ENCODE measurements at places on chromosomes 7 and 10.

DNA sequence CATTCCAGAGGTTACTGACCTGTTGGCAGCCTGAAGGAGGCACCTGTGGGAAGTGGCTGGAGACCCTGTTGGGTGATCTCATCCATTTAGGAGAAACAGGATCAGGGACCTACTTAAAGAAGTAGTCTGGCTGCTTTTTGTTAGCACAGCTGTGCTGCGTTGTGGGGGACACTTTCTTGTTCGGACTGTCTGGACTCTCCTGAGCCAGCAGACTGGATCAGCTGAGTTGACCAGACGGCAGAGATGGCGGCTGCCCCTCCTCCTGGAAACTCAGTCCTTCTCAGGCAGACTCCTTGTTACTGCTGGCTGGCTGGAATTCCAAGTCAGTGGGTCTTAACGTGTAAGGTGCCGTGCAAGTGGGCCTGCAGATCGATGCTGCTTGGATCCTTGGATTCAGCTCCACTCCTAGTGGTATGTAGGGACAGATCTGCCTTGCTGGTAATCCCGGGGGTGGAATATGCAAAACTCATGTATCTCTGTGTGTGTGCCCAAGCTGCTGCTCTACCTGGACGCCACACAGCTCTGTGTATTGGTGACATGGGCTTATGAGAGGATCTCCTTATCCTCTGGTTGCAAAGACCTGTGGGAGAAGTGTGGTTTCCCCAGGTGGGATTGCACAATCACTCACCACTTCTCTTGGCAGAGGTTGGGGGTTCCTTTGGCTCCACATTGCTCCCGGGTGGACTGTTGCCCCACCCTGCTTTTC, 87.3 kb downstream of the CCSER2 start:
- no peak for DNase-seq

DNA sequence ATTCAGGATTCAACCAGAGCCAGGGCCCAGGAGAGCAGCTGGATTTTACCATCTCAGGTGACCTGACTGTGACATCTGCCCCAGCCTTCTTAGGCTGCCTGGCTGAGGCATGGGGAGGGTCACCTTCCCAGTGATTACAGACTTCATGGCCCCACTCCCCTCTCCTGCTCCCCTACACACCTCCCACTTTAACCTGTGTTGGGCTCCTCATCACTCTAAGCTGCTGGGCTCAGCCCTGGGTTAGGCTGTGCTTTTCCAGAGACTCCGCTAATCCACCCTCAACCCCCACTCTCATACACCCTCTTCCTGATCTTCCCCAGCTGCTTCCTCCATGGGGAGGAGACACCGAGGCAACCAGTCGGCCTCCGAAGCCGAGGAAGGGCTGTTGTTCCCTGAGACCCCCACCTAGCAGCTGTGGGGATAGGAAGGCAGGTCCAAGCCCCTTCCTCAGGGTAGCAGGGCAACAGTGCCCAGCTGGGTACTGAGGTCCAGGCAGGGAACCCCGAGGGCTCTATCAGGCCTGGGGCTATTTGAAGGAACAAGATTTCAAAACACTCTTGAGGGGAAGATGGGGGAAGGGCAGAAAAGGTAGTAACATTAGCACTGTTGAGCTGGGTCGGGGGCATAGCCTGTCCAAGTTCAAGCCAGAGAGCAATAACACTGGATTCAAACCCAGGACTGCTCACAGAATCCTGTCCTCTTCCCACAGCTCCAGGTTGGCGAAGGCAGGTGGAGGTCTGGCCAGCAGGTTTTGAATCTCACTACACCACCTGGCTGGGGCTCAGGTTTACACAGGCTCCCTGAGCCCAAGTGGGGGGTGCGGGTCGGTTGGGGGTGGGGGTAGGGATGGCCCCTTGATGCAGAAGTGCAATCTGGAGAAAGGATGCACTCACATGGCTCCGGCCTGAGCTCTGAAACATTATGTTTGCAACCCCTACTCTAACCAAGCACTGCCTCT, 1.8 kb downstream of the IMPDH1 start:
- no peak for DNase-seq

GRCh38 chr7:96359876-96360275, 38.0 kb upstream of the SLC25A13 start:
- no peak for DNase-seq

DNA sequence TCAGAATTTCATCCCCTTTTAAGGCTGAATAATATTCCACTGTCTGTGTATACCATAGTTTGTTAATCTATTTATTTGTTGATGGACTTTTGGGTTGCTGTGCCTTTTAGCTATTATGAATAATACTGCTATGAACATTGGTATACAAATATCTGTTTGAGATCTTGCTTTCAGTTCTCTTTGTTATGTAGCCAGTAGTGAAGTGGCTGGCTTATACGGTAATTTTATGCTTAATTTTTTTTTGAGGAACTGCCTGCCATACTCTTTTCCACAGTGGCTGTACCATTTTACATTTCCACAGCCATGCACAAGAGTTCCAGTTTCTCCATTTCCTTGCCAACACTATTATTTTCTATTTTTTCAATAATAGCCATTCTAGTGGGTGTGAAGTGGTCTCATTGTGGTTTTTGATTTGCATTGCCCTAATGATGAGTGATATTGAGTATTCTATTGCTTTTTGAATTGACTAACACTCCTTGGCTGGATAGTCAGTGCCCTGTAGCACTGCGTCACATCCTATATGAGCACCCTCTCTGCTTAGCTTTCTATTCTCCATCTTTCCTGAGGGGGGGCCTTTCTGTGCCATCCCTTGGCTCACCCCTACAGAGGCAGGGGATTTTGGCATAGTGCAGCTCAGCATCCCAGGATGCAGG, 29.4 kb upstream of the RAPGEF5 start:
- no peak for DNase-seq

DNA sequence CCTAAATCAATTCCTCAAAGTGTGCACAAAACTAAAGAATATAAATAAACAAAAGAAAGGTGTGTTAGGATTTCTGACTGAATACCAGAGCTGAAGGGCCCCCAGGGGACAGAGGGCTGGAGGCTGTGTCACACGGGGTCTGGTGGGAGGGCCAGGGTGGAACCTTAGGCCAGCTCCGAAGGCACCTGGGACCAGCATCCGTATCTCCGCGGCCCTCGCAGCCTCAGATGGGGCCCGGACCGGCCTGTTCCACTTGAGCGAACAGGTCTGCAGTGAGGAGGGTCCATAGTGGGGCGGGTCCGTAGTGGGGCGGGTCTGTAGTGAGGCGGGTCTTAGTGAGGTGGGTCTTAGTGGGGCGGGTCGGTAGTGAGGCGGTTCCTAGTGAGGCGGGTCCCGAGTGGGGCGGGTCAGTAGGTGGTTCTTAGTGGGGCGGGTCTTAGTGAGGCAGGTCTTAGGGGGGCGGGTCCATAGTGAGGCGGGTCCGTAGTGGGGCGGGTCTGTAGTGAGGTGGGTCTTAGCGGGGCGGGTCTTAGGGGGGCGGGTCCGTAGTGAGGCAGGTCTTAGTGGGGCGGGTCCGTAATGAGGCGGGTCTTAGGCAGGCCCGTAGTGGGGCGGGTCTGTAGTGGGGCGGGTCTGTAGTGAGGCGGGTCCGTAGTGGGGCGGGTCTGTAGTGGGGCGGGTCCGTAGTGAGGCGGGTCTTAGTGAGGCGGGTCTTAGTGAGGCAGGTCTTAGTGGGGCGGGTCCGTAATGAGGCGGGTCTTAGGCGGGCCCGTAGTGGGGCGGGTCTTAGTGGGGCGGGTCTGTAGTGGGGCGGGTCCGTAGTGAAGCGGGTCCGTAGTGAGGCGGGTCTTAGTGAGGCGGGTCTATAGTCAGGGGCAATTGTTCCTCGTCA, 15.1 kb downstream of the GPR146 start:
- peak; percentile 97 for DNase-seq

- DNase-seq, result peak; percentile 1
Measured at GRCh38 chr7:36635091-36635490, 89.2 kb downstream of the AOAH start.

GRCh38 chr7:36155811-36156361, 2.8 kb downstream of the EEPD1 start:
- DNase-seq, result peak; percentile 48

GRCh38 chr10:20948686-20949327, 51.7 kb upstream of the NEBL start:
- no peak for DNase-seq

GRCh38 chr7:145520284-145520683, 596.3 kb upstream of the CNTNAP2 start:
- DNase-seq, result no peak

Measured in islet precursor cell (in vitro differentiated cells).